Activated T-helper 1 cell treated with anti-CD3 and anti-CD28 coated beads, Interleukin-2, amount 50 U/mL, for 16 hours (primary cell): ENCODE measurements at places on chromosomes 6 and 20.

DNA sequence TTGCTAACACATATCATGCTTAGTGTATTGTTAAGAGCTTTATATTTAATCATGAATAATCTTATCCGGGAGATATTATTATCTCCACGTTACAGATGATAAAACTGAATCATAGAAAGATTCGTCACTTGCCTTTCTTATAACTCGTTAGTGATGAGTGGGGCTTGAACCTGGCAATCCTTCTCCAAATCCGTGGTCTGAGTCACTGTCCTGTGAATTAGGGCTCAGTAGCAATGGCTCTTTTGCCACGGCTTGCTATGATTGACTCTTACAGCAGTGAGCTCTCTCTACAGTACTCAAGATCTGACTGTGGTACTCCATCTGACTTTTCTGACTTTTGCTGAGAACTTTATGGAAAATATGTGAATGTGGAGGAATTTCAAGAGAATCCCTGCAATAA is 246.9 kb downstream of the PACRG start:
- DNase-seq: no peak

- no peak for DNase-seq
Observed at GRCh38 chr6:31049518-31049917, 39.2 kb downstream of the MUC22 start.

- no peak for DNase-seq
Observed at GRCh38 chr6:151399679-151400078, 8.3 kb upstream of the ZBTB2 start.

GRCh38 chr20:46965477-46965876 is 70.8 kb downstream of the EYA2 start:
- DNase-seq: no peak

DNA sequence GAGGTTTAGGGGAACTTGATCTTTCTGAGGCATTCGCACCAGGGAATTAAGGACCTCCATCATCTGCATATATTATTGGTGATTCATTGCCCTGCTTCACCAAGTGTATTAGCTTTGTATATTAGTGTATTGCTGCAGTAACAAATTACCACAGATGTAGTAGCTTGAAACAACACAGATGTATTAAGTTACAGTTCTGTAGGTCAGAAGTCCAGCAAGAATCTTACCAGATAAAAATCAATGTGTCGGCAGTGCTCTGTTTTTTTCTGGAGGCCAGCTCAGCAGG is 65.8 kb downstream of the HMGN3 start:
- DNase-seq: no peak
